Cortex of kidney (tissue), 1 donor: ENCODE measurements at places on chromosomes 11 and 22.

DNA sequence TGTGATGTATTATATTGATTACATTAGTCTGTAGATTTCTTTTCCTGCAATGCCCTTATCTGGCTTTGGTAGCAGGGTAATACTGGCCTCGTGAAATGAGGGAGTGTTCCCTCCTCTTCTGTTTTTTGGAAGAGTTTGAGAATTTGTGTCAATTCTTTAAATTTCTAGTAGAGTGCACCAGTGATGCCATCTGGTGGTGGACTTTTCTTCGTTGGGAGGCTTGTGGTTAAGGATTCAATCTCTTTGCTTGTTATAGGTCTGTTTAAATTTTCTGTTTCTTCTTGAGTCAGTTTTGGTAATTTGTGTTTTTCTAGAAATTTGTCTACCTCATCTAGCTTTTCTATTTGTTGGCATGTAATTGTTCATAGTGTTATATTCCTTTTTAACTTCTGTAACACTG is 18.9 kb downstream of the SHANK3 start:
- no peak for DNase-seq

GRCh38 chr11:14065141-14065540 is 102.6 kb downstream of the SPON1 start:
- no peak for DNase-seq

GRCh38 chr11:68659158-68659921 is 25.0 kb upstream of the GAL start:
- DNase-seq = no peak

DNA sequence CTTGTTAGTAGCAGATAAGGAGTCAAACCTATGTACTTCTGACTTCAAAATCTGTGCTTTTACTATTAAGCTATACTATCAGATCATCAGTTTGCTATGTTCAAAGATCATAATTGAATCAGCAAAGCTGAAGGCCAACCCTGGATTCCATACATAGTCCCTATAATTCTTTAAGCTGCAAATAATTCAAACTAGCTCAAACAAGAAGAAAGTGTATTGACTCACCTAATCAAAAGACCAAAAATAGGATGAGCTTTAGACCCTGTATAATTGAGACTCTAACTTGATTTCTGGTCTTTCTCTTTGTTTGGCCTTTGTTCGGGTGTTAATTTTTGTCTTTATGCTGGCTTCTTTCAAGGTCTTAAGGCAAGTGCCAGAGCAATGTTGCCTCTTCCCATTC is 213.7 kb downstream of the CWF19L2 start:
- DNase-seq = no peak

DNA sequence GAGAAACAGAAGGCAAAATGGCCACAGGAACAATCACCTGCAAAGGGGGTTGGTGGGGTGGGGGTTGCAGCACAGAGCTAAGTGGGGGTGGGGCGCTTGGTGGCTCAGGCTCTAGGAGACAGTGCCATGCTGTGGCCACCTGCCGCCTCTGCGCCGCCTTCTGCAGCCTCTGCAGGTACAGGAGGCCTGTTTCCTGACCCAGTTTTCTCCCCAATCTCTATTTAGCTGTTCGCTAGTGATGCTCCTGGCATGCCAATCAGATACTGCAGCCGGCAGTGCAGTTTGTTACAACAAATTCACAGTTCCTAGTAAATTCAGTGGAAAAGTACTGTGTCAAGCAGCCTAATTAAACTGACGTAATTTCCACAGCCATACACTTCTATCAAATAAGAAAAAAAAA is 106.4 kb downstream of the SERGEF start:
- no peak for DNase-seq

DNA sequence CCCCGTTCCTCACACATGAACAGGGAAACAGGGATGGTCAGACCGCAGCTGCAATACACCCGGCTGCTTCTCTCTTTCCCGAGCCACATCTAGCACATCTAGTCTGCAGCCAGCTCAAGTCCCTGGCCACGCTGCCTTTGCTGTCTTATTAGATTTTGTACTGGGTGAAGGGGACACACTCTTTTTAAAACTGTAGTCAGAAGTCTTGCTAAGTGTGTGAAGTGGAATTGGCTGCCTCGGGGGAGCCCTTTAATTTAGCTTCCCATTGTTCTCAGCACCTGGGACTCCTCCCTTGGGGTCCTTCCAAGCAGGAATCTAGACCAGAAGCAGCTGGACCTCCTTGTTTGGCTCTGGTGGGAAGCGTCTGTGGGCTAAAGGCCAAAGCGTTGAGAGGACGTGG is 420.0 kb downstream of the CTTN start:
- no peak for DNase-seq

DNA sequence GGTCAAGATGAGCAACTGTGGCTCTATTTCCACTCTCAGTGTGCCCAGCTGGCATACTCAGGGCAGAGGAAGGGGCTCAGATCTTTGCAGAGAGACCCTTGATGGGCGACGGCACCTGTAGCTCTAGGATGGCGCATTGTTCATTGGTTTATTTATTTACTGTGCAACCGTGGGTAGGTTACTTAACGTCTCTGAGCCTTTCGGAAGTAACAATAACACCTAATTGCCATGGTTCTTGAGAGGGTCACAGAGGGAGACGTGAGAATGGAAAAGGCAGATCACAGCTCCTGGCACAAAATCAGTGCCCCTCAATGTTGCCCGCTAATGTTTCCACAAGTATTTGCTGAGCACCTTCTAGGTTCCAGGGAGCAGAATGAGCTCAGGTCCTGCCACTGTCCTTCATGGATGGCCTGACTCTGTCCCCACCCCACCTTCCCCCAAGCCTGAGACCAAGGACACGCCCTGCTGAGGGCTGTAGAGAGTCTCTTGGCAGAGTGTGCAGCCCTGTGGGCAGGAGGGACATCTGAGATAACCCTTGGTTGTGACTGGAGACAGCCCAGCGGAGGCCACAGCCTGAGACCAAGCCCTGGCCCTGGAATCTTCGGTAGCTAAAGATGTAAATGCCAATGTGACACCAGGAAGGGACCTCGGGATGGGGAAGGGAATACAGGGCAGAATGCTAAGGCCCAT is 780 bp upstream of the ALDH3B2 start:
- no peak for DNase-seq

- no peak for DNase-seq
Measured at GRCh38 chr11:47857892-47858543, 9.9 kb upstream of the NUP160 start.

DNA sequence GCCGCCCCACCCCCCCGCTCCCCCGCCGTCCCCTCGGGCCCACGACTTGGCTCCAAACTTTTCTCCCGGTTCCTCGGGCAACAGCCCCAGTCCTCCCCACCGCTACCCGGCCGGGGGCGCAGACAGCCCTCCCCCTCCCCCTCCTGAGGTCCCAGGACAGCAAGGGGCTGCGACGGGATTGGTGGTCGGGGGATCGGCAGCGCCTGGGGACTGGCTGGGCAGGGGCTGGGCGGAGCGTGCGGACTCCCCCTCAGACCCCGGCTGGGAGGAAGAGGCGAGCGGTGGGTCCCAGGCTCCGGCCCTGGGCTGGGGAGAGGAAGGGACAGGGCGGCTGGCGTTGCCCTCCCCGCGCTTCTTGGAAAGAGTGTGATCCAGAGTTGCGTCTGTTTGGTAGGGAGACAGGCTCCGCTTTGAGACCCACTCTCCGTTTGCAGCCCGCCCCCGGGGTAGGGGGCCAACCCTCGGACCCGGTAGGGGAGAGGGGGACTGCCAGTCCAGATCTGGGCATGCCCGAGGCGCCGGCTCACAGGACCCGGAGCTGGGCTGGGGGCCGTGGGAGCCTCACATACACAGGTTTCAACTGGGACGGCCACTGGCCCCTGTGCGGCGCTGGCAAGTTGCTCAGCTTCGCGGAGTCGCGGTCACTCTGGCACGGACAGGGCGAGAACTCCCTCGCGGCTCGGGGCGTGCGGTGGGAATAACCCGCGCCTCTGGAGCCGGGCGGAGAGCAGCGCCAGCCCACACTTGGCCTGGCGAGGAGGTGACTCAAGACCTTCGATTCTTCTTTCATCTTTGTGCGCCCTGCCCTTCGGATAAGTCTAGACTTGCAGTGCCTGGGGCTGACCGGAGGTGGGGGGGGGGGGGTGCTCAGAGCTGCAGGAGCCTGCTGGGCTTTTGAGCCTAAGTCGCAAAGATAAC is 999 bp downstream of the TSKU start:
- no peak for DNase-seq

- DNase-seq = no peak
Measured at GRCh38 chr22:35749808-35750207, 32.1 kb downstream of the APOL5 start.

GRCh38 chr22:29623553-29624169 is 20.2 kb downstream of the NF2 start:
- DNase-seq = no peak

- no peak for DNase-seq
Measured at GRCh38 chr11:108012139-108012725, 3.5 kb downstream of the CUL5 start.

DNA sequence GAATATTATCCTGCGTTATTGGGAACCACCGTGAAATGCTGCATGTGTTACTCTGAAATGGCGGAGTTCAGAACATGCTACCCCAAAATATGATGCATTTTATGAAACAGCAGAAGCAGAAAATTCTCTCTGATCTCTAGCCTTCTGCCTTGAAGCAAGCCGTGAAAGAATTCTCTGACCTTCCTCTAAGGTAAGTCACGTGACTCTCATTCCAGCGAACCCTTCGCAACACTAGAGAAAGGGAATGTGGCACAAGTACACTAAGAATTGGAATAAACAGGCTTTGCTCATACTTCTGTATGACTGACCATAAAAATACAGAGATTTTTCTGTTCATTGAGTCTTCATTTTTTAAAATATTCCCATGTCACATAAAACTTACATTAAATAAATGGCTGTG is 805.6 kb upstream of the LRRC4C start:
- DNase-seq = no peak

DNA sequence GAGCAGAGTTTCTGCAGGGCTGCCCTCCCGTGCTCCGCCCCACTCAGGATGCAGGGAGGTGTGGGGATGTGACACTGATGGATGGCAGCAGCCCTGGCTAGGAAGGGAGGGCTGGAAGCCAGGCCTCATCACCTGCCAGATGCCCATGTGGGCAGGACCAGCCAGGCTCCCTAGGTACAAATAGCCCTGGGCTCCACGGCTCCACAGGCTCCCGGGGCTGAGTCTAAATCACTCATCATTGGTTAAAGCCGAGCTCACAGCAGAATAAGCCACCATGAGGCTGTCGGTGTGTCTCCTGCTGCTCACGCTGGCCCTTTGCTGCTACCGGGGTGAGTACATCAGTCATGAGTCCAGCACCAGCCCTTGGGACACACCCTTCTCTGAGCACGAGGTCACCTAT is at the start of gene SCGB1D1:
SCGB1D1 (plus strand) TSS at position 206 of the 400 bp plus-strand sequence; CDS start at position 275, 69 bp downstream.
- no peak for DNase-seq

- no peak for DNase-seq
Measured at GRCh38 chr11:61067782-61068446, 34.4 kb upstream of the CD5 start.

GRCh38 chr11:131840545-131840944 is 470.1 kb downstream of the NTM start:
- no peak for DNase-seq

DNA sequence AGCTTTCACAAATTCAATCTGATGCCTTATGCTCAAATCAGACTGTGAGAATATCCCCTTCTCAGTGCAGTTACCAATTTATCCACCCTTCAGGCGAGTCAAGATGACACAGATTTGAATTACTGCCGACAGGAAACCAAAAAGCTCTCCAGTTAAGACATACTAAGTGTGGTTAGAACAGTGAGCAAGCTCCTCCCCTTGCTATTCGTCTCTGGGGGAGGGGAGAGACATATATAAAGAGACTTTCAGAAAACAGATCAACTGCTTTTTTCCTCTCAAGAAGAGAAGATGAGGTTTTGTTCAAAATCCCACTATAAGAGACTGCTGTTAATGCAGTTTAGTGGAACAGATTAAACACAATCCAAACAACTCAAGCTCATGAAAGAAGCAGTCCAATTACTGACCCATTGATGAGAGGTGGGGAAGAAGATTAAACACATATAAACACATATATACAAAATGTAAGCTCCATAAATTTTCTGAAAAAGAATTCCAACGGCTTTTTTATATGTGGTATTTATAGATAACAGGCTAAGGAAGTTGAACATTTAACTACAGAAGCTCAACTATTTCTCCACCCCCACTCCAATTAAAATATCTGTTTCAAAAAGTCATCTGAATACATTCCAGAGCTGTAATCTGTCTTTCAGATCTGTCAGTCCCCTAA is 102.7 kb downstream of the MRTFA start:
- DNase-seq = no peak

DNA sequence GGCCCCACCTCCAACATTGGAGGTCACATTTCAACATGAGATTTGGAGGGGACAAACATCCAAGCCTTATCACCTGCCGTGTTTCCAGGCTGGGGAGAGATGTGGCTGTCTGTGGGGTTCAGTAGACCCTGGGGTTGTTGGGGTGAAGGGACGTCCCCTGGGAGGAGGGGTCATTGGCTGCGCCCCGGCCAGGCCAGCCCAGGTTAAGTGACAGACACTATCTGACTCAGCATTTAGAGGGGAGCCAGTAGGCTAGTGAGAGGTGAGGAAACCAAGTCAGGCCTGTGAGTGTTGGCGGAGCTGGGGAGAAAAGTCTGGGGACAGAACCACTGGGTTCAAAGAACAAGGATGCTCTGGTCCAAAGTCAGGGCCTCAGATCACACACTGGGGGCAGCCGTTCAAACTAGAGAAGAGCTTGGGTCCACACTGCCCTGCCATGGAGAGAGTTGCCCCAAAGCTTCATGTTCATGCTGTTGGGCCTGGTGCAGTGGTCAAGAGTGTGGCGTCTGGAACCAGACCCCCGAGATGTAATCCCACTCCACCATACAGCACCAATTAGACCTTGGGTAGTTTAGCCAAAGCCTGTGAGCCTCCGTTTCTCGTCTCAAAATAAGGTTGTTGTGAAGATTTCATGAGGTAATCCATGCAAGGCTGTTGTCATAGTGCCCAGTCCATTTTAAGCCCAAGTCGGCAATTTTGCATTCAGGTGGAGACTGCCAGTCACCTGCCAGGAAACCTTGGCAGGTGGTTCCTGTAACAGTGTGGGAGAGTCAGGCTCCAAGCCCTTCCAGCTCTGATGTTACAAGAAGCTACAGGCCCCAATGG is 1289.6 kb downstream of the TBC1D22A start:
- no peak for DNase-seq

DNA sequence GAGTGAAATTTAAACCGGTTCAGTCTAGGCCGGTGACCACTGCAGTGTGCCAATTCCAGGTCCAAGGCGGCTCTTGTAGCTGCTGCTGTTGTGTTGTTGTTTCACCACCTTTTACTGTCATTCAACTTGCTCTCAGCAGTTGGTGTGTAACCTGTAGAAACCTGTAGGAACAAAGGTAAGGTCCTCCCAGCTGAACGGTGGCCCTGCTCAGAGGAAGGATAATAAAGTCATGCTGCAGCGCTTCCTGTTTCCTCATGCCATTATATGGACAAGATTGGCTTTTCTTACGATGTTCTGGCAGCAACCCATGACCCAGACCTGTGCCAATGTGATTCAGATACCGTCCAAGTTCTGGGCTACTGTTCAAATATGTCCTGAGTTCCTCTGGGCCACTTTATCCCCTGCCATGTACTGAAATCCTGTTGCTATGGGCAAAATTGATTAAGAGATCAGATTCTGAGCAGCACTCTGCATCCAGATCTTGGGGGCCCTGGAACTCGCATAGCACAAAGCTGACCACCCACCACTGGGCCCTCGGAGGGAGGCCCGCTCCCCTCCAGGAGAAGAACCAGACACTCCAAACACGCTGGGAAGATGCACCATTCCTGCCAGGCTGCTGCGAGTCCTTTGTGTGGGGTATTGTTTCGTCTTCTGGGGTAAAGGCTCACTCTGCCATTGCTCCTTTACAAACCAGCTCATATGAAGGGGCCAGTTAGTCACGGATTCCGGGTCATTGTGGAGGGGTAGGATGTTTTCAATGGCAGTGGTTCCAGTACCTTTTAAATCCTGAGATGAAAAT is 13.2 kb downstream of the FAM181B start:
- no peak for DNase-seq

- DNase-seq = no peak
Measured at GRCh38 chr22:49192180-49192856, 635.4 kb downstream of the BRD1 start.
